Cortex of kidney (tissue), 1 donor: ENCODE measurements at places on chromosomes 3 and 15.

DNA sequence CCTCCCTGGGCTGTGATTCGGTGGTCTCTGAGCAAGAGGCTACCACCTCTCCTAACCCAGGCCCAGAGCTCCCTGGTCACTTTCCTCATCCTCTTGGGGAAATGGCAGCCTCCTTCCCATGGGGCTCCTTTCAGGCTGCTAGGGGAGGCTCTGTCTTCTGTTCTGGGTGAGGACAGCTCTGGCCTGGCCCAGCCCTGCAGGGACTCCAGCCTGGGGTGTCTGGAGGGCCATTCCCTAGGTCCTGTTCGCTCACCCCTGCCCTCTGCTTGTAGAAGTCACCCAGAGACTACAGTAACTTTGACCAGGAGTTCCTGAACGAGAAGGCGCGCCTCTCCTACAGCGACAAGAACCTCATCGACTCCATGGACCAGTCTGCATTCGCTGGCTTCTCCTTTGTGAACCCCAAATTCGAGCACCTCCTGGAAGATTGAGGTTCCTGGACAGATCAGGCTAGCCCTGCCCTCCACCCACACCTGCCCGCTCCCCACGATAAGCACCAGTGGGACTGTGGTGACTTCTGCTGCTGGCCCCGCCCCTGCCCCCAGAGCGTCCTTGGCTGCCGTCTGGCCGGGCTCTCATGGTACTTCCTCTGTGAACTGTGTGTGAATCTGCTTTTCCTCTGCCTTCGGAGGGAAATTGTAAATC is 30.9 kb downstream of the PRKCD start:
- DNase-seq, result no peak

DNA sequence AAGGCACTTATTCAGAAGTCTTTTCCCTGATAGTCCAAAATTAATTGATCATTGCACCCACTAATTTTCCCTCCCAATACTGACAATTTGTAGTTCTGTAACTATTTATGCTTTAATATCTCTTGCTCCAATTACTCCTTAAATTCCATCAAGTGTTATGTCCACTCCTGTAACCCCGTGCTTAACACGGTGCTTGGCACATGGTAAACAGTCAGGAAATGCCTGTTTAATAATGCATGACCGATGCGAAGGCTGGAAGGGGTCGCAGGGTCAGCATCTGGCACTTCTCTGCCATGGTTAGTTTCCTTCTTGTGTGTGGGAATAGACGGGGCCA is 553 bp upstream of the SEC22A start:
- no peak for DNase-seq

GRCh38 chr3:132033471-132033870 is 1.3 kb downstream of the CPNE4 start:
- no peak for DNase-seq

- no peak for DNase-seq
Measured at GRCh38 chr3:62615258-62615849, 242.0 kb upstream of the FEZF2 start.

DNA sequence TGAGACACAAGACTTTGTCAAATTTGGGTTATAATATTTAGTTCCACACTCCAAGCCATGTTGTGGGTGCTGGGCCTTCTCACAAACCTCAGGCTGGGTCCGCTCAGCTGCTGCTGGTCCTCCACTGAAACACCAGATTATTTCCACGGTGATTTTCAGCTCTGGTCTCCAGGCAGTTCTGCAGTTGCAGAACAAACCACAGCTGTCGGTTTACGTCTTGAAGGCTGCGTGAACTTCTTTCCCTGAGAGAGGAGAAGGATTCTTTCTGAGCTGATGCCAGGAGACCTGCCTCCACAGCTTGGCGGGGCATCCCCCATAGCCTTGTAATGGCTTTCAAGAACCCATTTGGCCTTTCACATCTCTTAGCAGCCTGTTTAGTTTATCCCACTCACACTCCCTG is 16.2 kb downstream of the GALNT15 start:
- no peak for DNase-seq

GRCh38 chr3:30187366-30187765 is 419.0 kb upstream of the TGFBR2 start:
- DNase-seq, result no peak

DNA sequence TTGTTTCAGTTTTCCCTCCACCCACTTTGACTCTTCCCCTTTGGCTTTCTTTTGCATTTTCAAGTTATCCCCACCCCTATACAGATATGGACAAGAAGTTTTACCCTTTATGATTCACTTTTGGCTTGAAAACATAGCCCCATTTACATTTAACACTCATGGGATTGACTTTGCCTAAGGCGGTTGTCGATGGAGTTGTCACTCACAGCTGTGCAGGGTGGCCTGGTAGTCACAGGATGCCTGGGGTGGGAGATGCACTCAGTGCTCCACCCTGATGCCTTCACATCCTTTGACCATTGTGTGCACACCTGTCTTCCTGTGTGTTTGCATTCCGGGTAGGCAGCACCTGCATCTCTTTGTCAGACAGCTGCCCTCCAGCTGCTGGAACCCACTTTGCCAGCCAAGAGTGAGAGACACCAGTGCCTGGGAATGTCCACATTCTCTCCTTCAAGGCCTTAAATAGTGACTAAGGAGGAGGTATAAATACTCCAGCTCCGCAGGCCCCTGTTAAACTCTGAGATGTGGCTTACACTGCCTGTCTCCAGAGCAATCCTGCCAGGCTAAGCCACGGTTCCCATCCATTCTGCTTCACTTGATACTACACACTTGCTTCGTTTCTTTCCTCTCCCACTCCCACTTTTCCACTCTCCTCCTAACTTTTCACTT is 191.5 kb upstream of the SLC24A5 start:
- DNase-seq, result no peak

GRCh38 chr15:45449916-45450867 is 71.8 kb upstream of the GATM start:
- no peak for DNase-seq

- no peak for DNase-seq
Measured at GRCh38 chr3:45273681-45274515, 47.8 kb upstream of the TMEM158 start.

DNA sequence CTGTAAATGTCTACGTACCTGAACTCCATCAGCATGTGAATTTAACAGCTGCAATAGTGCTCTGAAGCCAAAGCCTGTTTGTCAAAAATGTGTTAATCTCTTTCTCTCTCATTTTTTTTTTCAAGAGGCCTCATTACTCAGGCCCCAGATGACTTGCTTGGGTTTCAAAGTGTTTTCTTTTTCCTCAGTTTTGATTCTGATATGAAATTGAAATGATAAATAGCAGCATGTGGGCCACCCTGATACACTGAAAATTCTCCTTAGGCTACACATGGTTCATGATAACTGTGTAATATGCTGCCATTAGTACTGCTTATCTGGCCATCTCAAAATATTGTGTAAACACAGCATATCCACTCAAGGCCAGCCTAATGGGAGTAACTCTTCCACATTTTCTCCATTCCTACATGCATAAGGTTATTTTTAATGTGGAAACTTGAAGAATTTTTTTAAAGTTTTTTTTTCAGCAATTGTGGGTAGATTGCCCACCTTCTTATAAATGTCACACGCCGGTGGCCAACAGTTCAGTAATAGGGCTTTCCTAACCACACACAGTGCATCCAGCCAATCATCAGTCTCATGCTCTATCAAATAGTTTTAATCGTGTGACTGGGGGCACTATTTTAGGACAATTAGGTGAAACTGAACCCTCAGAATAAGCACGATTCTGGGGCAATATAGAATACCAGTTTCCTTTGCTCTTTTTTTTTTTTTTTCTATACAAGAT is 13.1 kb upstream of the DENND4A start:
- no peak for DNase-seq

GRCh38 chr3:182364323-182364722 is 429.0 kb upstream of the ATP11B start:
- DNase-seq, result no peak

DNA sequence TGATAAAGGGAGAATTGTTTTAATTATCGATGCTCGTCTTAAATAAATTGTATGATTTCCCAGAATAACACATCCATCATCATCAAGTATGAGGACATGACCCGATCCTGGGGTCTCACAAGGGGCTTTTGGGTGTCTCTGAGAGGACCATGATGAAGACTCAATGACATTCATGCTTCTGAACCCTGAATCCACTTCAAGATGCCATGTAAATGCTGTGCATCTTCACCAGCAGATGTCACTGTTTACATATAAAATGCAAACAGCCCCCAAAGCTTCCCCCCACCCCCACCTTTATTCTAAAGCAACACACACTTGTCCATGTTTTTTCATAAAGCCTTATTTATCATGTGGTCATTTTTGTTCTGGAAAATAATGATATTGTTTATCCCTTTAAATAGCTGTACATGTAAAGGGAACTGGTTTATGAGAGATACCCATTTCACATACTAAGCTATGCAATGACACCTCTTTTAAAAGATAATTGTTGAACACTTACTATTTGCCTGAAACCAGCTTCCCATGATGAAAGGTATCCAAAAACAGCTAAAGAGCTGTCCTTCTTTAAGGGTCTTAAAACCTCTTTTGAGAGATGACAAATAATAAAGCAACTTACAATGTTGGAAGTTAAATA is 69.7 kb upstream of the UBE3A start:
- no peak for DNase-seq
